ENCODE measurements at places on chromosomes 7 and 10. TPM values are rescaled to one million over a fixed set of nuclear protein-coding genes. Genes with fewer than 3 reads are reported as not detected.

SHH gene
- total RNA-seq: not detected

TRIM50 gene
- total RNA-seq: 0.17 TPM

WNT2 gene
- total RNA-seq: not detected

- no peaks in the 10 kb centered on the region for H3K36me3 ChIP-seq
- no peak for DNase-seq
- H3K27me3 ChIP-seq: no peaks in the 10 kb centered on the region
- peak overlapping the region; percentile 15 for H3K4me3 ChIP-seq
Measured at GRCh38 chr10:11144626-11145494, 127.2 kb downstream of the CELF2 start.

- no peak for DNase-seq
- peaks cover 69% of the 10 kb centered on the region for H3K36me3 ChIP-seq
- no peaks in the 10 kb centered on the region for H3K27me3 ChIP-seq
- H3K27ac ChIP-seq: no peak overlapping the region
- H3K4me3 ChIP-seq: no peak overlapping the region
Measured at GRCh38 chr7:36863901-36864701, 139.8 kb upstream of the AOAH start.

- no peaks in the 10 kb centered on the region for H3K27me3 ChIP-seq
- H3K27ac ChIP-seq: no peak overlapping the region
- peaks cover 24% of the 10 kb centered on the region for H3K4me1 ChIP-seq
- no peaks in the 10 kb centered on the region for H3K36me3 ChIP-seq
Measured at GRCh38 chr7:137999496-138000080, 2.3 kb downstream of the CREB3L2 start.

DNA sequence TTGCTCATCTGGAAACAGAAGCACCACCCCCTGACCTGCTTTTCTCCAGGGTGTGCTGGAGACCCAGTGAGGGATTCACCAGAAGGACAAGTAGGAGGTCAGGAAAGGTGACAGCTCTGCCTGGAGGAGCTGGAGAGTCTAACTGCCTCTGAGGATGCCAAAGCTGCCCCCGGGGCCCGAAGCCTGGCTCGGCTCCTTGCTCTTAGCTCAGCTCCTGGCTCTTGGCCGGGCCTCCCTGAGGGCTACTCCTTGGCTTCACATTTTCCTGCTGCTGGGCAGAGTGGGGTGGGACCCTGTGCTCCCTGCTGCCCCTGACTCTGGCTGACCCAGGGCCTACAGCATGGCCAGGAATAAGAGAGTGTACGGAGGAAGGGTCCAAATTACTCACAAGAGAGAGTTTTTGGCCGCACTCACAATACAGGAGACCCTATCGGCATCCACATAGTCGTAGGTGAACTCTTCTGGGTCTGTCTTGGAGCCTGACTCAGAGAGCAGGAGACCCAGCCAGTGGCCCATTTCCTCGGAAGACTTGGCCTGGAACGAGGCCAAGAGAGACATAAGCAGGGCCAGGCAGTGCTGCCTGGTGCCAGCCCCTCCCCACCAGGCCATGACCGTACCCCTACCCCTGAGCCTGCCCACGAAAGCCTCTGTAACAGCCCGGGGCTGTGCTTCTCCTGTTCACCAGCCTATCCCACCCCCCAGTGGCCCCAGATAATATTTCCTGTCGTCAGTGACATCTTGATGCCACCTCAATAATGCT lies 63.1 kb downstream of the VWA2 start:
- DNase-seq: no peak
- peaks cover 13% of the 10 kb centered on the region for H3K4me1 ChIP-seq
- H3K27me3 ChIP-seq: no peaks in the 10 kb centered on the region
- no peaks in the 10 kb centered on the region for H3K36me3 ChIP-seq
- H3K4me3 ChIP-seq: no peak overlapping the region
- H3K27ac ChIP-seq: no peak overlapping the region

DNA sequence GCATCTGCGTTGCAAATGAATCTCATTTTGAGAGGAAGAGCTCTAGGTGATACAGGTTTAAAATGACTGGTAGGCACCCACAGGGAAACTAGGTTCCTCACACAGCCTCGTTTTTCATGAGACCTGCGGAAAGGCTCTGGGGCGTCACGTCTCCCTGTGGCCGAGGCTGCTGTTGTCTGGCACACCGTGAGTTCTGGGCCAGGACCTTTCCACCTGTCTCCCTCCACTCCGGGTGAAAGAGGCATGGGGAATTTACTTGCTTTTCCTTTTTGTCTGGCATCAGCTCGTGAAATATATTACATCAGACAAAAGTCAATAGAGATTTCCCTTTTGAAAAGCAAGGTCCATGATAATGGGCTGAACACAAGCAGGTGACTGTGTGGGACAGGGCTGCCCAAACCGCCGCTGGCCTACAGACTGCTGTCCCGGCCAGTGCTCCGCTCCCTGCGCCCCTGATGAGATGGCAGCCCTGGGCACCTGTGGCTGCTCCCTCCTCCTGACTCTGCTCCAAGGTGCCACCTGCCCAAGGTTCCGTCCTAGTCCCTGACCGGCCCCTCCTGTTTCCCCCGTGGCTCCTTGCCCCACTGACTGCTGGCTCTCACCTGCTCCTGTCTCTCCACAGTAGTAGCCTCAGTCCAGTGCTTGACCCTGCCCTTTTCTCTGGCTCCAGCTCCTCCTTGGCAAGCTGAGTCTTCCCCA lies 109.6 kb downstream of the NKX6-2 start:
- no peaks in the 10 kb centered on the region for H3K27me3 ChIP-seq
- DNase-seq: no peak
- H3K27ac ChIP-seq: no peak overlapping the region
- no peaks in the 10 kb centered on the region for H3K36me3 ChIP-seq

DNA sequence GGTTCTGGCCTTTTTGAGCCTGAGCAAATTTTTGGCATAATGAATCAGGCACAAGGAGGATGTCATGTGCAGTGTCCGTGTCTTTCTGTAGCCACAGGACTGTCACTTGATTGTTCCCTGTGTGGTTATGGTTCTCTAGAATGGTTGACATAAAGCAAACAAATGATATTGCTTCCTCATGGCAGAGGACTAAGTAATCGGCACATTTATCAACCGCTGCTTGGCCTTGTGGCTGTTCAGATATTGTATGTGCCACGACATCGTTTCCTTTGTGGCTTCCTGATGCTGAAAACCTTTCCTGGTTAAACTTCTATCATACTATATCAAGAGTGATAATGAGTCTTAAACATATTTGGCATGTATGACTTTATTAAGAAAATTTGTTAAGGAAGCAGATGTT lies 598.8 kb downstream of the SUGCT start:
- H3K36me3 ChIP-seq: no peaks in the 10 kb centered on the region
- no peak overlapping the region for H3K27ac ChIP-seq
- H3K27me3 ChIP-seq: no peaks in the 10 kb centered on the region

- no peaks in the 10 kb centered on the region for H3K4me1 ChIP-seq
- no peaks in the 10 kb centered on the region for H3K36me3 ChIP-seq
- no peaks in the 10 kb centered on the region for H3K27me3 ChIP-seq
- no peak overlapping the region for H3K27ac ChIP-seq
Measured at GRCh38 chr7:91657483-91658071, 222.9 kb downstream of the MTERF1 start.

GRCh38 chr7:42945821-42946626 lies 13.8 kb downstream of the MRPL32 start:
- peaks cover 4% of the 10 kb centered on the region for H3K4me1 ChIP-seq
- H3K36me3 ChIP-seq: no peaks in the 10 kb centered on the region
- no peak for DNase-seq
- no peak overlapping the region for H3K4me3 ChIP-seq

DNA sequence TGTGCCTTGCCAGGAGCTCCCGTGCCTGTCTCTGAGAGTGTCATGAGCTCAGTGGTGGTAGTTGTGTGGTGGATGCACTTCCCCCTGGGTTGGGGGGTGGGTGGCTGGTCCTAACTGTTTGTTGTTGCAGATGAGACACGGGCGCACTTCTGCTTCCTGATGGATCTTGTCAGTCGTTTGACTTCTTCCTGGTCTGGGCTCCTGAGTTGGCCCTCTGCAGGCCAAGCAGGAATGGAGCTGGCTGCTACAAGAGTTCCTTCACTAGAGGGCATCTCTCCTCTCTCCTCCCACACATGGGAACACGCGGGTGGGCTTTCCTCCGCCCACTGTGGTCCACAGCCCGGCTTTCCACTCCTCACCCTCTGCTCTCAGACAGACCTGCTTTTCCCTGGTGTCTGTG lies 82.0 kb downstream of the BMS1 start:
- H3K4me1 ChIP-seq: peaks cover 9% of the 10 kb centered on the region
- H3K4me3 ChIP-seq: no peak overlapping the region
- H3K27ac ChIP-seq: no peak overlapping the region
- peaks cover 11% of the 10 kb centered on the region for H3K27me3 ChIP-seq
- DNase-seq: no peak

- H3K4me3 ChIP-seq: no peak overlapping the region
- H3K4me1 ChIP-seq: no peaks in the 10 kb centered on the region
- H3K27ac ChIP-seq: no peak overlapping the region
- H3K36me3 ChIP-seq: no peaks in the 10 kb centered on the region
- peak; percentile 65 for DNase-seq
Measured at GRCh38 chr7:23055582-23056178, 41.8 kb upstream of the HYCC1 start.

DNA sequence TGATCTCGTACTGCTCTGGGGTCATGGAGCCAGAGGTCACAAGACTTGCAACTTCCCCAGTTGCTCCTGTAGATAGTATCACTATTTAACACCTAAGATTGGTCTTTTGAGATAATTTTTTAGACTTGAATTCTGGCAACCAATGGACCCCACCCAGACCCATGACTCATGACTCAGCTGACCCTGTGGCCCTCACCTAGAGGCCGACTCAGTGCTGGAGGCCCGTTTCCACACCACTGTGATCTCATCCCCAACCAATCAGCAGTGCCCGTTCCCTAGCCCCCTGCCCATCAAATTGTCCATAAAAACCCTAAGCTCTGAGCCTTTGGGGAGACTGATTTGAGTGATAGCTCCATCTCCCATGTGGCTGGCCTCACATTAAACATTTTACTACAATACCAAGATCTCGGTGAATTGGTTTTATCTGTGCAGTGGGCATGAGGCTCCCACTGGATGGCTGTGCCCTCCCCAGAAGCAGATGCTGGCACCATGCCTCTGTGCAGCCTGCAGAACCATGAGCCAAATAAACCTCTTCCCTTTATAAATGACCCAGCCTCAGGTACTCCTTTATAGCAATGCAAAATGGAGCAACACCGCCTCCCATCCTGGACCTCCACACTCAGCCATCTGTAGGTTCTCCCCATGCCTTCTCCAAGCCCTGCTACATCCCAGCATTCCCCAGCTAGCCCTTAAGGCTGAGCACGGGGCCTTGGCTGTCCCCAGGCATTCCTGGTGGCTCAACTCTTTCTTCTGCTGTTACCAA lies 98.8 kb downstream of the PRKAG2 start:
- H3K36me3 ChIP-seq: peaks cover 32% of the 10 kb centered on the region
- H3K4me3 ChIP-seq: no peak overlapping the region
- no peaks in the 10 kb centered on the region for H3K27me3 ChIP-seq
- no peak for DNase-seq
- no peak overlapping the region for H3K27ac ChIP-seq
- peaks cover 8% of the 10 kb centered on the region for H3K4me1 ChIP-seq

GRCh38 chr7:48107926-48108472 lies 18.9 kb downstream of the UPP1 start:
- no peaks in the 10 kb centered on the region for H3K27me3 ChIP-seq
- no peak for DNase-seq
- no peak overlapping the region for H3K4me3 ChIP-seq
- no peak overlapping the region for H3K27ac ChIP-seq

GRCh38 chr7:119842337-119842736 lies 430.6 kb upstream of the KCND2 start:
- H3K4me3 ChIP-seq: no peak overlapping the region
- no peak for DNase-seq
- H3K36me3 ChIP-seq: no peaks in the 10 kb centered on the region
- H3K27ac ChIP-seq: no peak overlapping the region
- H3K27me3 ChIP-seq: no peaks in the 10 kb centered on the region
- no peaks in the 10 kb centered on the region for H3K4me1 ChIP-seq
